ENCODE measurements at places on chromosomes 2 and 18. TPM values are rescaled to one million over a fixed set of nuclear protein-coding genes. Genes with fewer than 3 reads are reported as not detected.

GRCh38 chr2:168166902-168167510 is 80.4 kb downstream of the STK39 start:
- DNase-seq: no peak

- no peak for DNase-seq
These were observed 58.2 kb upstream of the FZD7 start for GRCh38 chr2:201975434-201975833.

STK16 gene
- 38.3 TPM for polyA plus RNA-seq

- DNase-seq: no peak
These were observed 2.2 kb upstream of the SLC3A1 start for GRCh38 chr2:44273076-44273475.

- no peak for DNase-seq
These were observed 3.8 kb downstream of the FN1 start for GRCh38 chr2:215431778-215432758.

Measured in renal cortex interstitium (tissue), 15 donors.